ENCODE measurements at places on chromosomes 4 and X. TPM values are rescaled to one million over a fixed set of nuclear protein-coding genes. Genes with fewer than 3 reads are reported as not detected.

DNA sequence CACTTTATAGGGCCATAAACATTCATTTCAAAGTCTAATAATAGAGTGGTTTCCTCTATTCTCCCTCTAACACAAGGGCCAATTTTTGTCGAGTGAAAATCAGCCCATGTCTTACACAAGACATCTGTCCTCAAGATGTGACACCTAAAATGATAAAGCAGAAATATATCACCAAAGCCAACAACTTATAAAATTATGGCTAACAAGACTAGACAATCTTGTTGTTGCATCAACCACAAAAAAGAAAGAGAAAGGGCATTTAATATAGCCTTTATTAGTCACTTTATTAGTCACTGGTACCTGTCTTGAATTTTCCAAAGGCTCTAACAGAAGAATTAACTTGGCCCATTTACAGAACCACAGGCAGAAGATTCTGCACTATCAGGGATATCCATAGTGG is 161.6 kb downstream of the SMIM20 start:
- DNase-seq = no peak

DNA sequence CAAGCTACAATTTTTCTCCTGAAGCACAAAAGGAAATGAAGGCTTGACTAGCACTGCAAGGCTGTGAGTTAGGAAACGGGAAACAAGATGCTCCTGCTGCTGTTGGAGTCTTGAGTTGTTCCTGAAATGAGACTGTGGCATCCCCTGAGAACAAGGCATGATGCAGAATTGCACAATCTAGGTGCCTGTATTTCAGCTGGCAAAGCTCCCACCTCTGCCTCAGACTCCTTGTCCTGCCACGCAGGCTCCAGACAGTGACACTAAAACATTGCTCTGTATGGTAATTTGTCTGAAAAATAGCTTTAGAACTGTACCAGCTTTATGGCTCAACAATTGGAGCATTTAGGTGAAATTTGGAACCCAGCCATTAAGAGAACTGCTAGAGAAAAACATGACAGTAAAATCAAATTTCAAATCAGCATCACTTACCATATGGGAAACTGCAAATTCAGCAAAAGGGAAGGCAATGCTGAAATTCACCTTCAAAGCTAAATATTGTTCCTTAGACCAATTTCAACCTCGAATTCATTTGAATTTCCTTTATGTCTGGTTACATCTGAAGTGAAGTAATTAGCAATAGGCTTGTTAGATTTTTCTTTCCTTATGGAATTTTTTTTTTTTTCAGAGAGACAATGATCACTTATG is 103.4 kb downstream of the MFAP3L start:
- no peak for DNase-seq

Gene CPEB2
- 1.8 TPM for total RNA-seq

Gene RENBP
- 7.1 TPM for total RNA-seq

Gene DMRTC1
- total RNA-seq = not detected

Gene MSX1
- not detected for total RNA-seq

DNA sequence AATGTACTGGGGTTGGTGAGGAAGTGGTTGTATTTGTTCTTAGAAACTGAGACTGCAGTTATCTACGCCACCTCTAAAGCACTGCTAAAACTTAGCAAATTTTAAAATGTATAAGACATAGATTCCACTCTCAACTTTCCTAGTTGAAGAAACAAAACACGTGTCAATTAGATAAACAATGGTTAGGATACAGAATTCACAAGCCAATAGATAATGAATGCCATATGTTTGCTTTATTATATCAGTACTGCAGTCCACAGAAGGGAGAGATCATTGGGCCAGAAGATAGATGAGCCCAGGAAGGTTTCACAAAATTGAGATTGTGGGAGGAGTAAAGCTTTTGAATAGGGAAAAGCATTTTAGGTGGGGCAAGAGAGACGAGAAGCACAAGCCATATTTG is 14.3 kb downstream of the TMEM33 start:
- no peak for DNase-seq

Gene LUZP4
- total RNA-seq = not detected
